ENCODE measurements at places on chromosomes 11 and 22.

- no peak for DNase-seq
These were observed 328.8 kb upstream of the CTSC start for GRCh38 chr11:88666364-88666763.

DNA sequence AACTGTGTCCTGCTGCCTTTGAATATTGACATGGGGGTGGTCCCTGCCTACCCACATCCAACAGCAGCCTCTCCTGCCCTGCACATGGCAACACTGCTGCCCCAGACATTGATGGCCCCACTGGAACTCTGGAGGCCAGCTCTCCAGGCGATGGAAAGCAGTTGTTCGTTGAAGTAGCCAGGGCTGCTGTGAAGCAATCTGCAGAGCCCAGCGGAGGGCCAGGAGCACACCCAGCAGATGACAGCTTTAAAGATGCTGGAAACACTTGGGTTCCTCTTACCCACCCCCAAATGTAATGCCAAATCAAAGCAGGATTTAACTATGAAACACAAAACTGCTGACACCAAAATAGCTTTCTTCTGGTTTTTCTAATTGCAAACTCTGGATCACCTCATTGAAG is 165.6 kb upstream of the NAV2 start:
- no peak for DNase-seq

GRCh38 chr11:409600-410483 is 5.0 kb downstream of the SIGIRR start:
- DNase-seq = no peak

DNA sequence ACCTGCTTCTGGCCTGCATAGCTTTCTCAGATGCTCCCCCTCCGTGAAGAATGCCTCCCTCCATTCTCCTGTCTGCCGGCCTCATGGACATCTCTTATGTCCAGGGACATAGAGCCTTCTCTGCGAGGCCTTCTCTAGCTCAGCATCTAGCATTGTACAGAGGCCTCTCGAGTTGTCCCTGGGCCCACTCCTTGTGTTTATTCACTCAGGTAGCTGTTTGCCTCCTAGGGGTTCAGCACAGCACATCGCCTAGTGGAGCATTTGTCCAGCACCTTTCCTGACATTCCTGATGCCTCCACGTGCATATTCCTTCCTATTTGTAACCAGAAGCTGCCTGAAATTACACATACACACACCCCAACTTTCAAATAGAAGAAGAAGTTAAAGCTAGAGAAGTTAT is 101.3 kb downstream of the TBC1D22A start:
- no peak for DNase-seq

GRCh38 chr11:9567401-9567800 is 6.1 kb upstream of the WEE1 start:
- DNase-seq = no peak

- DNase-seq = no peak
These were observed 35.3 kb downstream of the MAP6 start for GRCh38 chr11:75633409-75634066.

GRCh38 chr22:20588843-20589581 is 81.6 kb downstream of the MED15 start:
- no peak for DNase-seq

DNA sequence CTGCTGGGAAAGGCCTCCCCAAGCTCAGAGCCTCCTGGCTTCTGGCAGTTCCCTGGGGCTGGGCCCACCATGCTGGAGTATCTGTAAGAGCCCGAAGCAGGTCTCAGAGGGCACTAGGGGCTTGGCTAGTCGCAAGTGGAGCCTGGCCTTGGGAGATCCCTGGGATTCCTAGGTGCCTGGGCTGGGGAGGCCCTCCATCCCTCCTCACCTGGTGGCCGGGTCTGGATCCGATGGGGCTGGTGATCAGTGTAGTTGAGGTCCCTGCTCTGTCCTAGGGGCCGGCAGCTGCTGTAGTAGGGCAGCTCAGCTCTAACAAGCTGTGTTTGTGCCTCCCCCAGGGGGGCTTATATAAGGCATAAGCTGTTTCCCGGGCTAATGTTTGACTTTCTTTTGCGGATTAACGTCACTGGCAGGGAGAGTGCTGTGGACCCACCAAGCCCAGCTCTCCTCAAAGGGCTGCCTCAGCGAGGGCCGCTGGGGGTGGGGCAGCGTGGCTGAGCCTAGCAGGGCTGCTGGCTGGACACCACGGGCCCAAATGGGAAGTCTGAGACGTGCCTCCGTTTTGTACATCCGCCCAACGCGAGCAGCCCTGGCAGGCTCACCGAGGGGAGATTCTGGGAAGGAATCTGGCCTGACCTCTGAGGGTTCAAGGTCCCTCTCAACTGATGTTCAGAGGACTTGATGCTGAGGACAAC is at the start of gene SLC22A8:
Gene SLC22A8 (minus strand): TSS at position 321 of the 695 bp plus-strand sequence. CDS start 883 bp downstream, outside the sequence.
- DNase-seq = no peak

DNA sequence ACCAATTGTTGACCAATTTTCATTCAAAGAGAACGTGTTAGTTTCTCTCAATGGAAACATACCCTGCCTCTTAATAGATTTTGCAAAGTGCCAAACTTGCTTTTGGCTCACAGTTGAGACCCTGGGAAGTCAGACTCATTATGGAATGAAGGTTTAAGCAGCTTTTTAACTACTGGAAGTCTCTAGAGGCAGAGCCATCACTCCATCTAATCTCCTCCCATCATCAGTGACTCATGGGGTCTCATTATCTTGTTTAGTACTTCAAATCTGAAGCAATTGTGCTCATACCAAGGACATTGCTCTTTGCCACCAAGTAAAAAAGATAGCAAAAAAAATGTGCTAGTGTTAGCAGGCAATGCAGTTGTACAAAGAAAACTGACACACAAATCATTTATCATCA is 537.1 kb upstream of the LRRC4C start:
- no peak for DNase-seq

DNA sequence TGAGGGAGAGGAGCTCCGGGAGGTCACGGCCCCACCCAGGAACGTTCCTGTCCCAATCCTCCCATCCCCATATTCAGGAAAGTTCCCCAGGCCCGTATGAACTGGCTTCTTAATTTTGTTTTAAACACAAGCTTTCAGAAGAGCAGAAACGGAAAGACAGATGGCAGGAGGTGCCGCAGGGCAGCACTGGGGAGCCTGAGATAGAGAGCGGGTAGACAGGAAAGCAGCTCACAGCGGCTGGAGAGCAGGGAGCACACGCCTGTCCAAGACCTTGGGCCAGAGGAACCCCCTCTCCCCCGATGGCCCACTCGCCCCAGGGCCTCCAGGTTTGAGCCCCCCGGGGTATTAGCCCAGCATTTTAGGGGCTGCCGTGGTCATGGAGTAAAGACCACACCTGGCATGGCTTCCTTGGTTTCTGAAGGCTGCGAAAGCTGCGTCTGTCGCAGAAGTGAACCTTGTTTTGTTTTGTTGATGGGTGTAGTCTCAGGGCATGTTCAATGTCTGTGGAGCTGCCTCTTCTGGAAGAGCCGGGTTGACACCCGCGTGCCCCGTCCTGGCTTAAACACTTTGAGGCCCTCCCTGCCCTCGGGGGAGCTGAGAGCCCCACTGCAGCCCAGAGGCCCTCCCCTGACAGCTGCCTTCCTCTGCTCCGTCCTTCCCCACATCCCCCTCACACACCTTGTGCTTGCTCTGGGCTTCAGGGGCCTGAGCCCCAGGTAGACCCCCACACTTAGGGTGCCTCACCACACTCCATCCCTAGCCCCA is 17.9 kb upstream of the KCNQ1OT1 start:
- DNase-seq = no peak

DNA sequence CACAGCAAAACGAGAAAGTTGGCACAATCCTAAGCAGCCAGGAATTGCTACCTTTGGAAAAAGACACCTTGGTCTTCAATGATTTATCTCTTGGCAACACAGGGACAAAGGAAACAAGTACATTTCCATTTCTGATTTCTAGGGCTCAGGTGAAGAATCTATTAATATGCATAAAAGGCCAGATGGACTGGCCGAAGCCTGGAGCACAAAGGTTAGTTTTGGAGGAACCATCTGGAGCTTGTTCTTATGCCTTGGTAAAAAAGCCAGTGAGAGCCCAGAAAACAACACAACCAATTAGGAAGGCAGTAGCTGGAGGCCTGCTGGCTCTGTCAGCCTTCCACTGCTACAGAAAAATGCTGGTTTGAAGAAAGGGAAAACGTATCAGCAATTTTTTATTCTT is 713.5 kb upstream of the API5 start:
- no peak for DNase-seq

DNA sequence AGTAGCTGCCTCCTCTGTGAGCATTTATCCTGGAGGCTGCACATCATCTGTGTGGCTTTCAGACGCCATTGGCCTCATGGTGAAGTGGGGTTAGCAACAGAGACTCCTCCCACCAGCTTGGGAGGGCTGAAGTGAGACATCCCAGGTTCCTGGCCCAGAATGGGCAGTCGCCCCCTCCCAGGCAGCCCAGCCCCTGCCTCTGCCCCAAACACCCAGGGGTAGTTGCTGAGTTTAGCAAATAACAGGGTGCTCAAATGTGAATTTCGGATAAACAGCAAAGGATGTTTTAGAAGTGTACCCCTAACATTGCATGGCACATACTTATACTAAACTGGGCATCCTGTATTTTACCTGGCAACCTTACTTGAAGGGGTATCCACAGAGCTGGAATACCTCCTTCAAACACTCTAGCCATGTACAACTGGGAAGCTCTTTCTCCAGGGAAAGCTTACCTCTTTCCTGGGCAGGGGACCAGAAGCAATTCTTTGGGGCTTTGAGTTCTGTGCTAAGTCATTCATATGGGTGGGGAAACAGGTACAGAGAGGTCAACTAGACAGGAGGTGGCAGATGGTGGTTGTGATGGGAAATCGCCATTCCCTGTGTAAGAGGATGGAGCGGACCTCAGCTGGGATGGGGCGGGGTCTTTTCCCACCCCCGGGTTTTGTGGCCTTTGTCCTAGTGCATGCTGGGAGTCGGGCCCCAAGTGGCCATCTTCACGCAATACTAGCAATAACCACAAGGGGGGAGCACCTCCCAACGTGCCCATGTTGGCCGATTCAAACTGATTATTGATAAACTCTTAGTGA is 19.3 kb downstream of the MTFP1 start:
- no peak for DNase-seq

Measured in SW 1271 (cell line).